ENCODE measurements at places on chromosomes 3 and 15. TPM values are rescaled to one million over a fixed set of nuclear protein-coding genes. Genes with fewer than 3 reads are reported as not detected.

The ENTPD3 gene
- 1.6 TPM for polyA plus RNA-seq

The ARRDC4 gene
- 4.9 TPM for polyA plus RNA-seq

The UROC1 gene
- not detected for polyA plus RNA-seq

The BAHD1 gene
- polyA plus RNA-seq = 7.8 TPM

The ISLR2 gene
- polyA plus RNA-seq = not detected

The PP2D1 gene
- not detected for polyA plus RNA-seq

The KCNMB2 gene
- not detected for polyA plus RNA-seq

The BFSP2 gene
- polyA plus RNA-seq = not detected

The FBXO40 gene
- polyA plus RNA-seq = not detected

The NOX5 gene
- 0.04 TPM for polyA plus RNA-seq

The TJP1 gene
- 13.8 TPM for polyA plus RNA-seq

The IFT122 gene
- polyA plus RNA-seq = 5.8 TPM

The IGF2BP2 gene
- polyA plus RNA-seq = 43.6 TPM

The CEP70 gene
- 4.2 TPM for polyA plus RNA-seq

The BUB1B gene
- polyA plus RNA-seq = 19.3 TPM

The RARRES1 gene
- not detected for polyA plus RNA-seq

The TTLL13 gene
- not detected for polyA plus RNA-seq

The SEMA6D gene
- 0.17 TPM for polyA plus RNA-seq

The SPINK8 gene
- not detected for polyA plus RNA-seq

The MUC13 gene
- not detected for polyA plus RNA-seq

The SLC2A2 gene
- not detected for polyA plus RNA-seq

The FES gene
- 1.5 TPM for polyA plus RNA-seq

The KLHL6 gene
- 0.02 TPM for polyA plus RNA-seq

The GOLIM4 gene
- polyA plus RNA-seq = 7.4 TPM

The SLC9A9 gene
- 1.4 TPM for polyA plus RNA-seq

The NGRN gene
- 51.5 TPM for polyA plus RNA-seq

The CCR9 gene
- not detected for polyA plus RNA-seq

The PLOD2 gene
- polyA plus RNA-seq = 9.1 TPM

The DUT gene
- 193 TPM for polyA plus RNA-seq

The MUSTN1 gene
- polyA plus RNA-seq = 0.80 TPM

The HESX1 gene
- 0.17 TPM for polyA plus RNA-seq

The CYP8B1 gene
- polyA plus RNA-seq = not detected

Measured in foreskin keratinocyte (primary cell).